ENCODE measurements at places on chromosomes 6 and 20.

DNA sequence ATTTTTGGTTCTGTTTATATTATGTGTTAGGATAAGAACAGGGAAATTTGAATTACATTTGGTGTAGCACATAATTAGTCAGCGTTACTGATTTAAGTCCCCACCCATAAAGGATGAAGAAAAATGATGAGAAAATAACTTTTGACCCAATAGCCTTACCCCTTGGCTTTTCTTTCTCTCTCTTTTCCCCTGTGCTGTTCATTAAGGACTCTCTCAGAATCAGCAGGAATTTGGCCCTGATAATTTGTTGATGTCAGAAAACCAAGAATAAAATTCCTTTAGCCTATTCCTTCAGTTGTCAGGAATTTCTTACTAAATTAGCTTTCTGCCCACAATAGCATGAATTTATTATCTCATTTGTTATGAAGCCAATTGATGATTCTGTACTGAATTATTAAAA is 18.5 kb downstream of the PLCB1 start:
- DNase-seq = no peak

DNA sequence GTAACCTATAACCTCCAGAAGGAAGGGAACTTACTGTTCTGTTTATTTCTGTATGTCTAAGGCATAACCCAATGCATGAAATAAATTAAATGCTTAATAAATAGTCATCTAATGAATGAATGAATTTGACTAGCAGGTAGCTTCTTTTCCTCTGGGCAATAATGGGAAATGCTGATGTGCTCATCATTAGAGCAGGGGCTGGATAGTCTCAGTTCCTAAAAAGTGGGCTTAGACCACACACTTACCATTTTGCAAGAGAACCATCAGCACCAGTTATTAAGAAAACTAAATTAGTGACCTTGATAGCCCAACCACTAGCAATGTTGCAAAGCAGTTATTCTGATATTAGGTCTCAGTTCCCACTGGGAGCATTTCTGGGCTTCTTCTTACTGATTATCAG is 449.7 kb downstream of the CDC5L start:
- no peak for DNase-seq

DNA sequence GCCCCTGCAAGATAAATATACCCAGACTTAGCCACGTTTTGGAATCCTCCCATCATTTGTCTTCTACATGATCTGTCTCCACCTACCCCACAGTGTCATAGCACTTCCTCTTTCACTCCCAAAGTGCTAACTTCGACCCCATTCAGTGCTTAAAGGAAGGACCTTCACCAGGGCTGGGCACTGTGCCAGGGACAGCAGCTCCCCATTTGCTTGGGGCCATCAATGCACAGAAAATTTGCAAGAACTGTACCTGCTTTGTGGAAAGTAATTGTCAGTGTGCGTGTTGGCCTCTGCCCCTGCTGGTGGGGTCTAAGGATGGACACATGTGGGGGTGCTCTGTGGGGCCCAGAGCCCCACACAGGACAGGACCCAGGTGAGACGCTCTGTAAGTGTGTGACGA is 5.2 kb upstream of the BPIFA2 start:
- no peak for DNase-seq

GRCh38 chr20:909641-910040 is 6.5 kb downstream of the ANGPT4 start:
- no peak for DNase-seq

GRCh38 chr6:147707524-147707923 is 199.0 kb downstream of the SAMD5 start:
- no peak for DNase-seq

DNA sequence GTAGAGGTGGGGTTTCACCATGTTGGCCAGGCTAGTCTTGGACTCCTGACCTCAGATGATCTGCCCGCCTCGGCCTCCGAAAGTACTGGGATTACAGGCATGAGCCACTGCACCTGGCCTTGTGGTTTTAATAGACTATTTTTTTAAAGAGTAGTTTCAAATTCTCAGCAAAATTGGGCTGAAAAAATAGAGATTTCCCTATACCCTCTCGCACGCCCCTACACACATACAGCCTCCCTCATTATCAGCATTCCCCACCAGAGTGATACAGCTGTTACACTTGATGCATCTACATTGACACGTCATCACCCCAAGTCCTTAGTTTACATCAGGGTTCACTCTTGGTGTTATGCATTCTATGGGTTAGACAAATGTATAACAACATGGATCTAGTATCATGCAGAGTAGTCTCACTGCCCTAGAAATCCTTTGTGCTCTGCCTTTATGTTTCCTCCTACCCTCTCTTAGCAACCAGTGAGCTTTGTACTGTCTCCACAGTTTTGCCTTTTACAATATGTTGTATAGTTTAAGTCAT is 103.6 kb downstream of the CDYL start:
- no peak for DNase-seq

GRCh38 chr20:35150846-35151579 is 3.9 kb upstream of the EDEM2 start:
- DNase-seq = no peak

DNA sequence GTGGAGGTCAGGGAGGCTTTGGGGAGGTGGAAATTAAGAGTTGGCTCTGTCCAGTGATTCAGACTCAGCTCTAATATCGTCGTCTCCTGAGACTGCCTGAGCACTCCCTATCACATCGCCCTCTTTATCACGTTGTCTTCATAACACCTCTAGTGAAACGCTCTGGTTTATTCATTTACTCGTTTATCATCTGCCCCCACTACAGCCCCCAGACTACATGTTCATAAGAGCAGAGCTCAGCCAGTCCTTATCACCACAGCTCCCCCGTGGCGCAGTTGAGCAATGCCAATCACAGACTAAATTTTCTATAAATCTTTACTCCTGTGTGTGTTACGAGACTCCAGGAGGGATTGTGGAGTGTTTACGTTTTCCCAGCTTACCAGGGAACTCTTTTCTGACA is 316.2 kb downstream of the ADGRB3 start:
- no peak for DNase-seq

GRCh38 chr20:24289737-24290481 is 179.5 kb upstream of the SYNDIG1 start:
- DNase-seq = no peak

GRCh38 chr20:38222231-38222922 is 38.2 kb downstream of the KIAA1755 start:
- DNase-seq = no peak

DNA sequence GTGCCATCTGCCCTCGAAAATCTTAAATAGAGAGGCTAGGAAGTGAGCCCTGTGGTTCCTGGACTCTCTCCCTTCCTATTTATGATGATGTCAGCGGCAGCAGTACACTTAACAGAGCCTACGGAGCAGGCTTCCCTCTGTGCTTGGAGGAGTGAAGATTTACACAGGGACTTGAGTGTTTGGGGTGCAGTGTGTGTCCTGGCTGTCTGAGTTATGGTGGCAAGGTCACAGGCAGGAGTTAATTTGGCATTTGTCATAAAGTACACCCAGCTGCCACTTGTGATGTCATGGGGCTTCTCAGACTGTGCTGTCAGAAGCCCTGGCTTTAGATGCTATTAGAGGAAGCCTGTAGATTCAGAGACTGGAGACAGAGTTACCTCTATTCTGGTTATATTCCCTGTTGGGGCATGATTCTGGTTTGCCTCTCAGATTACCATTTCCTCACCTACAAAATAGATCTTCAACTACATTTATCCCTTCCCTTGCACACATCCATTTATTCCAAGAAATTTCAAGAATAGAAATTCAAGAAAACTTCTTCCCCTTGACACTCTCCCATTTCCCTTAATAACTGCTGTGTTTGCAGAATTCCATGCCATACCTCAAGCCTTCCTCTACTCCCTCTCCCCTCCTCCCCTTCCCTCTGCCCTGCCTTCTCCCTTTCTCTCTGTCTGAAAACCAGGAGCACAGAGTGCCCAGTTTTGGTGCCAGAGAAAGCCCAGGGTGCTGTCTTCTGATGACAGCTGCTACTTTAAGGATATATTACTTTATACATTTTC is 72.1 kb downstream of the SLC24A3 start:
- no peak for DNase-seq

Data from activated CD4-positive, alpha-beta T cell treated with anti-CD3 and anti-CD28 coated beads for 4 hours (primary cell).